ENCODE measurements at places on chromosomes 7 and 10.
A peak's percentile ranks its signal among the peaks of the same experiment; 100 is the strongest.

DNA sequence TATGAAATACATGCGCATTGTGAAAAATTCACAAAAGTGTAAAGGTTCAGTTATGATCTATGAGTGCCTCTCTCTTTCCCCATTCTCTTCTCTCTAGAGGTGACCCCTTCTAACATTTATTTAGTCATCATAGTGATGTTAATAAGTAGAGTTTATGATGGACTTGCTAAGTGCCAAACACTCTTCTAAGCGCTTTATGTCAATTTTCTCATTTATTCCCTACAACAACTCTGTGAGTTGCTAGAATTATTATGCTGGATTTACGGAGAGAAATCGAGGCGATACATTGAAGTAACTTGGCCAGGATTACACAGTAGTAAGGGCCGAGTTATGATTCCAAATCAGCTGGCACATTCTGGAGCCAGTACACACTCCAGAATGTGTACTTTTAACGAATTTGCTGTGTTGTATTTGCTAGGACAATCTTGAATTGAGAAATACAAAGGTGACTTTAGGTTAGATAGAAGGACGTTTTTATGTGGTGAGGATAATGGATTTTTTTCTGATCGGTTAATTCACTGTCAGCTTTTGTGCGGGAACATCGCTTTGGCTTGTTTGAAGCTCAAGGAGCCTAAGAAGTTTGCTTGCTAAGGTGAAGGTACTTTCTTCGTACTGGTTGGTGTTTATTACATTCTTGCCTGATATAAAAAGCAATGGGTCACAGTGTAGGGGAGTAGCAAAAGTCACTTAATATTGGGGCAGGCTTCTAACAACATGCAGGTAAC lies 1.4 kb downstream of the ATRNL1 start:
- no peak for DNase-seq

DNA sequence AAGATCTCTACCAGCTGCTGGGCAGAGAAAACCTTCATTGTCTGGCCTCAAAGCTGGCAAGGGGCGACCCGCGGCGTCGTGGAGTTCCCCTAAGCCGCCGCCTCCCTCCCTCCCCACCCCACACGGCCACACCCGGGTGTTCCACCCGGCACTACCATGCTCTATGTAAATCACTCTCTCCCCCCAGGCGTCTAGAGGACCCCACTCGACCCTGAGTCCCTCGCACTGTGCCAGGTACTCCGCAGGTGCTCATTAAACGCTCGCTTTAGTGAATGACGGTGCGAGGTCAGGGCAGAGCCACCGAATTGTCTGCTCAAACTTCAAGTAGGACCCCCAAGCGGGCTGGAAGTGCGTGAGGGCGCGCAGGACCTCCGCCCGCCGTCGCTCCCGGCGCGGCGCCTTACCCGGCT lies 628 bp downstream of the PARP12 start:
- peak; percentile 52 for DNase-seq

GRCh38 chr7:78164459-78164858 lies 365.9 kb downstream of the PHTF2 start:
- DNase-seq: no peak

GRCh38 chr10:112689327-112690072 lies 242.5 kb downstream of the VTI1A start:
- no peak for DNase-seq

DNA sequence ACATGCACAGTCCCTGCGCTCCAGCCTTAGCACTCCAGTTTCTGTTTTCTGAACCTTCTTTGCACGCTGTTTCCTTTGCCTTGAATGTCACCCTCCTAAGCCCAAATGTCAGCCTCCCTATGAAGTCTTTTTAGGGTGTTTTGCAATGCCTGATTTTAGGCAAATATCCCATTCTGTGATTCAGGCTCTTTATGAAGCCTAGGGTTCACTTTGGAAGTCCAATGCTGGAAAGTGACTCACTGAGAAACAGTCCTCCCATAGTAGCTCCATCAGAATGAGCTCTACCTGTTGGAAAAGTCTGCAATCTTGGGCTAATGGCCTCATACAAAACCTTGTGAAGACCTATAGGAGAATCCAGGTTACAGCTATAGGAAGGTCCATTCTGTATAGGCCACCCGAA lies 5.3 kb downstream of the LAMB4 start:
- no peak for DNase-seq

- no peak for DNase-seq
Measured at GRCh38 chr10:25502453-25502852, 327.7 kb downstream of the GPR158 start.

- peak; percentile 41 for DNase-seq
Measured at GRCh38 chr7:83936056-83936708, 258.4 kb downstream of the SEMA3A start.

DNA sequence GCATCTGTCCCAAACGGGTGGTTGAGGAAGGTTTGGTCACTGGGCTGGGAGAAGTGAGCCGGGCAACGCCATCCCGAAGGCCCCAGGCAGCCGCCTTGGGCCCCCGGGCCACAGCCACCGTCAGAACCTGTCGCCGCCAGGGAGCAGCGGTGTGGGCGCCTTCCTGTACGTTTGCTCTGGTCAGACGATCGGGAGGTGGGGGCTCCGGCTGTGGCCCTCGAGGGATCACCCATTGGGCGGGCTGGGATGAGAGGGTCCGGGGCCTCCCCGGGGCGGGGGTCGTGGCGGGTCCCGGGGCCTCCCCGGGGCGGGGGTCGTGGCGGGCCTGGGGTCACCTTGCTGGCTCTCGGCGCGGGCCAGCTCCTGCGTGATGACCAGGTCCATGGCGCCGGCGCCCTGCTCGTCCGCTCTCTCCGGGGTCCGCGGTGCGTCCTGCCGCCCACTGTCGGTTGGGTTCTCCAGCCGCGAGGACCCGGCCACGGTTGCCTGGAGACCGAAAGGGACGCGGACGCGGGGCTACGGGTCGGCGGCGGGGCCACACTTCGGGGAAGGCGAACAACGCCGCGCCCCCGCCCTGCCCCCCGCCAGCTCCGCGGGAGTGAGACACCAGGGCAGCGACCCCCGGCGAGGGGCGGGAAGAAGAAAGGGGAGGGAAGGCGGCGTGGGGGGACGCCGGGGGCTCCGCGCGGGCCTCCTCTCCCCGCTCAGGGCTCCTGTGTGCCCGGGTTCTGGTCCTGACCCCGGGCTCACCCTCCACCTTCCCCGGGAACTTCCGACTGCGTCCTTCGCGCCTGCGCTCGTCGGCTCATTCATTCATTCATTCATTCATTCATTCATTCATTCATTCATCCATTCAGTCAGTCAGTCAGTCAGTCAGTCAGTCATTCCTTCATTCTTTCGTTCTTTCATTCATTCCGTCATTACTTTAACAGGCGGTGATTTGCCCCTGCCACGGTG lies at the start of gene CFAP46:
TSS of gene CFAP46 (minus strand) at position 470 of the 957 bp plus-strand sequence. CDS start at position 384, 86 bp downstream.
- no peak for DNase-seq

DNA sequence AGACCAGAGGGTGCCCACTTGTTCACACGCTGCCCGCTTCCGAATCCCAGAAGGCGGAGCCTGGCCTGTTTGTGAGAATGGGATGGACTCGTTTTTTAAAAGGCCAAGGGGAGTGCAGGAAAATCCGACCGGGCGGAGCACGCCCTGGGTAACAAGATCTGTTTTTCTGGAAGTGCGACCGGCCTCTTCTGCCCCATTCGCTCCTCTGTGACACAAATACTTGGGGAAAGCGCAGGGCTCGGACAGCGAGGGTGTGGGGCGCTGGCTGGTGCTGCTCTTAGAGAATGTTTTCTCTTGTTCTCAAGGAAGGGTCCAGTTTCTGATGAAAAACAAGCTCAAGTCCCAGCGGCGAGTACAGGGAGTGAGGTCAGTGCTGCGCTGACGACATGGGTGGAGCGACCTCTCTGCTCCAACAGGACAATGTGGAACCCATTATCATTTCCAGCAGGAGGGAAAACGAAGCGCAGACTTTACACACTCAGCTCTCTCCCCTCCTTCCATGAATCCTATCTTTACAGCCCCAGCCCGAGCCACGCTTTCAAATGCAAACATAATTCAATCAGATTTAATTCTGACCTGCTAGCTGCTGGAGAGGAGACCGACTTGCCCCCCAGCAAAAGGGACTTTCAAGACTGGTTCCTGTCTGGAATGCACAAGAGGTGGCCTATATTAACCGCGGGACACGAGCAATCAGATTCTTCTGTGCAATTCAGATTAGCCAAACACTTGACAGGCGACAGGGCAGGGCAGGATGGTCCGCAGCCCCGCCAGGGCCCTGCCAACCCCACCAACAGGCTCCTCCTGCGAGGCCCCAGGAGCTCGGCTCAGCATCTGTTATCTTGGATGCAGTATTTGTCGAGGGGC lies 1.1 kb downstream of the RADIL start:
- no peak for DNase-seq

DNA sequence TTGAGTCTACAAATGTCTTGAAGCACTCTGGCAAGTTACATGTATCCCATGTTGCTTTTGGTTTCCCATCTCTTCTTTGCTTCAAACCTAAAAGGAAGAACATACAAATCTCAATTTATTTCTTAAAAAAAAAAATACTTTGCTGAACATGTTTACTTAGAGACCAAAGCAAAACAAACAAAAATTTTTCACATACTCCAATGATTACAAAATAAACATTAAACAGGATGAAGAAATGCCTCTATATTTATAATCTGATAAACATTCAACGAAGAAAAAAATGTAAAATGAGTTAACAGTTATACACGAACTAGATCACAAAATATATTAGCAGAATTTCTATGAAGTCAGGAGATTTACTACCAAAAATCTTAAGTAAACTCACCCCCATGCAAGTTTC lies 31.3 kb downstream of the FAM204A start:
- DNase-seq: no peak

- DNase-seq: no peak
Measured at GRCh38 chr7:99652671-99653070, 27.1 kb downstream of the CYP3A5 start.

DNA sequence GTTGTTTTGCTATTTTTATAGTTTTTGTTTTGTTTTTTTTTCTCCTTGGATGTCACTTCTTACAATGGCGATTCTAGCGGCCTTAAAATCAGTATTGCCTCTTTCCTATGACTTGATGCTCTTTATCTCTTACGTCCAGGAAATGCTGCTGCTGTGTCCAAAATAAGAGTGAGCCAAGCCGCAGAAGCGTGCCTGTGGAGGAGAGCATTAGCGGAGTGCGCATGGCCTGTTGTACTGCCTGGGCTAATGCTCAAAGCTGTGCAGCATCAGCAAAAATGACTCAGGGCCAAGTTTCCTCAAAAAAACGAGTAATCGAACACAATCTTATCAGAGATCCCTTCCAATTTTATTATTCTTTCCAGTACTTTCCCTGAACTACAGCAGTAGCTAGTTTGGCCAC lies 18.5 kb upstream of the GAD2 start:
- no peak for DNase-seq

GRCh38 chr7:132381742-132382472 lies 194.4 kb downstream of the PLXNA4 start:
- no peak for DNase-seq

- DNase-seq: no peak
Measured at GRCh38 chr7:14021069-14021468, 31.6 kb upstream of the ETV1 start.

DNA sequence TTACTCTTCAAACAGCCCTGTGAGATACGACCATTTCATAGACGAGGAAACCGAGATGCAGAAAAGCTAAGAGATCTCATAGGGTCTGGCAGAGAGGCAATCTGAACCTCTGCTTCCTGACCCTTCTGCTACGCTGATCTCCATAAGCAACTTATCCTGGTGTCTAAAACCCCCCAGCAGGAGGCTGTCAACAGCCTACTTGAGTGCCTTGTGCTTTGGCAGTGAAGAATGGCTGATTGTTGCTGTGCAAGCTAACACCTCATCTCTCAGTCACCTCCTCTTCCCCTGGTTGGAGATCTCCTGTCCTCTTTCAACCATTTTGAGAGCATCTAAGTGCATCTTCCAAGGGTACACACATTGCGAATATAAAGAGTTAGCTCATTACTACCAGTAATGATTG lies 86.2 kb downstream of the AOAH start:
- no peak for DNase-seq

DNA sequence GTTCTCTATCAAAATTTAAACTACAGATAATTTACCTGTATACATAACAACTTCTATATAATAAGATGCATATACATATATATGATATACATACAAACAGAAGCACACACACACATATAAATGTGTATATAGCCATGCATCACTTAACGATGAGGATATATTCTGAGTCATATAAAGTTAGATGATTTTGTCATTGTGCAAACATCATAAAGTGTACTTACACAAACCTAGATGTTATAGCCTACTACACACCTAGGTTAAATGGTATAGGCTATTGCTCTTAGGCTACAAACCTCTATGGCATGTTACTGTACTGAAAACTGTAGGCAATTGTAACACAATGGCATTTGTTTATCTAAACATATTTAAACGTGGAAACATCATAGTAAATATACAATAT lies 937.6 kb upstream of the KCND2 start:
- no peak for DNase-seq

- no peak for DNase-seq
Measured at GRCh38 chr7:19051767-19052375, 65.6 kb downstream of the TWIST1 start.

DNA sequence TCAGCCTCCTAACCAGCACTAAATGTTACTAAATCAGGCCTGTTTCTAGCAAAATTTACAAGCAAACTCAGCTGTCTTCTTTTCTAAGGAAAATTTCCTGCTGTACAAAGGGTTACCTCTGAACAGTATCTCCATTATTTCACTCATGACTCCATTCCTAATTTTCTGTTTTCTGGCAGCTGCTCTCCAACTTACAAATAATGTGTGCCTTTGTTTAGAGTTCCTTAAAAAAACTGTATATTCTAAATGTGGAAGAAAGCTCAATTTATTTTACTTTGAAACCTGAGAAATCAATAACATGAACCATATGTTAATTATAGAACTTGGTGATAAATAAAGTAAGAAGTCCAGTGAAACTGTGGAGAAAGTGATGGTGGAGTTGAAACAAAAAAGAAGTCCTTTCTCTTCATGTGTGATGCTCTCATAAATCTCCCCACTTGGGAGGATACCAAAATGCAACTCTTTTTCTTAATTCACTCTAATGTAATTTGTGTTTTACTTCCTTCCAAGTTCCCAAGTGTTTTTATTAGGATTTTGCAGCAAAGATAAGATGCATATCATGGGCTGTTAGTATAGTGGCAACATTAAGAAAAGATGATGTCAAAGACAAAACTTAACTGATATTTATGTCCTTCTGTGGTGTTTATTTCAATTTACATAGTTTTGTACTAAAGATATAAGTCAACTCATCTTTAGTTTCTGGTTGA lies 74.8 kb downstream of the CDK6 start:
- no peak for DNase-seq

DNA sequence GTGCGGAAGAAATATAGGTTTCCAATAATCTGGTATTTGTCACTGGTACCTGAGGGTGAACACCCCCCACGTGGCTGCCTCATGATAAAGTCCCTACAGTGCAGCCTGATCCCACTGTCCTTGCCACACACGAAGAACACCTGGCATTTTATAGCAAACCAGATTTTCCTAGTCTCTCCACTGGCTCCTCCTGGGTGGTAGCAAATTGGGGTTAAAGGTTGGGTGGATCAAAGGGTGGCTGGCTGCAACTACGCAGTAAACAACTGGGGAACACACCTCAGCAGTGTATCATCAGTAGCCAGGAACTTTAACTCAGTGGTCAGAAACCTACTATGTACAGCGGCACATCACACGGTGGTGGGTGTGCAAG lies 10.3 kb downstream of the SEPHS1 start:
- no peak for DNase-seq

- DNase-seq: no peak
Measured at GRCh38 chr10:16606421-16606820, 84.7 kb upstream of the C1QL3 start.

- DNase-seq: no peak
Measured at GRCh38 chr10:4151466-4151865, 366.5 kb upstream of the KLF6 start.

- no peak for DNase-seq
Measured at GRCh38 chr10:86769991-86770390, 13.6 kb downstream of the BMPR1A start.

GRCh38 chr7:128025819-128026218 lies 5.4 kb downstream of the LRRC4 start:
- no peak for DNase-seq
